ENCODE measurements at places on chromosomes 3 and 15. TPM values are rescaled to one million over a fixed set of nuclear protein-coding genes. Genes with fewer than 3 reads are reported as not detected.

Gene CDHR4
- total RNA-seq, result 0.32 TPM

GRCh38 chr3:112109322-112109721 is 23.1 kb downstream of the C3orf52 start:
- no peak for DNase-seq

- no peak for DNase-seq
Observed at GRCh38 chr3:156763931-156764720, 62.0 kb upstream of the LEKR1 start.

DNA sequence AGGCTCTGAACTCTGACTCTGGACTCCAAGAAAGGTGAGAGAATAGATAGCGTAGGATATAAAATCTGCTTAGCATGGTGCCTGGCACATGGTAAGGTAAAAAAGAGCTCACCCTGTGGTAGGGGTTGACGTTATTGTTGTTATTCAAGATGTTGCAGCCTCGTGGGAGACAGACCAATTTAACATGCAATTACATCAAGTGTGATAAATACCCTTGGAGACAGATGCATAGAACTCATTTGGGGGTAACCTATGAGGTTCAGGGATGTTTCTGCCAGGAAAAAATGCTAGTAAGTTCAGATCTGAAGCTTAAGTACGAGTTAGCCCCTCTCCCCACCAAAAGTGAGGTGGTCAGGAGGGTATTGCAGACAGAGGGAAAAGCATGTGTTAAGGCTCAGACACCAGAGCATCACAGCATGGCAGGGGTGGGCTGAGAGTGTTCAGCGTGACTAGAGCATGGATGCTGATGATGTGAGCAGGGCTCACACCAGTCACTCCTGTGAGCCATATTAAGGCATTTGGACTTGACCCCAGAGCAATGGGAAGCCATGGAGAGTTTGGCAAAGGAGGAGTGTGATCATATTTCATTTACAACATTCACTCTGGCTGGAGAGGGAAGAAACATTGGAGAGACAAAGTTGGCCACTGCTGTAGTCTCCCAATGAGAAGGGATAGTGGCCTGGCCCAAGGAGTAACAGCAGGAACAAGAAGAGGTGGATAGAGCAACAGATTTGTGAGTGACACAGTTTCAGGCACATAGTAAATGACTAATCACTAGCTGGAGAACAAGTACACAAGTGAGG is 181.0 kb downstream of the UACA start:
- DNase-seq, result no peak

DNA sequence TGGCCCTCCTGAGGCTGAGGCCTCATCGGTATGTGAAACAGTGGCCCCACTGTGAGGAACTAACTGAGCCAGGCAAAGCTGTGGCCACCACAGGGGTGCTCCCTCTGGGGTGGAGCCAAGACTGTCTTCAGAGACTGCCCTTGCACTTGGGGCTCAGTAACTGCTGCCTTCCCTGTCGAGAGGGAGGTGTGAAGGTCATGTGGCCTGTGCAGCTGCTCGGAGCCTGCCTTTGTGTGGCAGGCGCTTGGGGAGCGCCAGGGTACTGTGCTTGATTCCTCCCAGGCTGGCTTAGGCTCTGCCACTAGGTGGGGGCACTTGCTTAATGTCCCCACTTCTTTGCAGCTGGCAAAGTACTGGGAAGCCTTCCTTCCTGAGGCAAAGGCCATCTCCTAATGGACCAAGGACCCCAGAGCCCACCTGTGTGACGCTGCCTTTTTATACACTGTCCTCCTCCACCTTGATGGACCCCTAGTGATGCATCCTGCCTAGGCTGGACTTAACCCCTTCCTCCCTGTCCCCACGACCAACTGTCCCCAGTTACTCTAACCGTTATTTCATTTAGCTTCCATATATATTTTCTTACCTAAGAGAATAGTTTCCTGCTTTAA is 14.2 kb upstream of the SNX22 start:
- DNase-seq, result no peak

- no peak for DNase-seq
Observed at GRCh38 chr3:150080058-150080730, 109.5 kb upstream of the PFN2 start.

- DNase-seq, result no peak
Observed at GRCh38 chr3:159971311-159971710, 17.3 kb upstream of the IL12A start.

Data from activated CD4-positive, alpha-beta T cell treated with anti-CD3 and anti-CD28 coated beads for 36 hours (primary cell).